Left cardiac atrium (tissue), 4 donors: ENCODE measurements at places on chromosomes 5 and 9.

DNA sequence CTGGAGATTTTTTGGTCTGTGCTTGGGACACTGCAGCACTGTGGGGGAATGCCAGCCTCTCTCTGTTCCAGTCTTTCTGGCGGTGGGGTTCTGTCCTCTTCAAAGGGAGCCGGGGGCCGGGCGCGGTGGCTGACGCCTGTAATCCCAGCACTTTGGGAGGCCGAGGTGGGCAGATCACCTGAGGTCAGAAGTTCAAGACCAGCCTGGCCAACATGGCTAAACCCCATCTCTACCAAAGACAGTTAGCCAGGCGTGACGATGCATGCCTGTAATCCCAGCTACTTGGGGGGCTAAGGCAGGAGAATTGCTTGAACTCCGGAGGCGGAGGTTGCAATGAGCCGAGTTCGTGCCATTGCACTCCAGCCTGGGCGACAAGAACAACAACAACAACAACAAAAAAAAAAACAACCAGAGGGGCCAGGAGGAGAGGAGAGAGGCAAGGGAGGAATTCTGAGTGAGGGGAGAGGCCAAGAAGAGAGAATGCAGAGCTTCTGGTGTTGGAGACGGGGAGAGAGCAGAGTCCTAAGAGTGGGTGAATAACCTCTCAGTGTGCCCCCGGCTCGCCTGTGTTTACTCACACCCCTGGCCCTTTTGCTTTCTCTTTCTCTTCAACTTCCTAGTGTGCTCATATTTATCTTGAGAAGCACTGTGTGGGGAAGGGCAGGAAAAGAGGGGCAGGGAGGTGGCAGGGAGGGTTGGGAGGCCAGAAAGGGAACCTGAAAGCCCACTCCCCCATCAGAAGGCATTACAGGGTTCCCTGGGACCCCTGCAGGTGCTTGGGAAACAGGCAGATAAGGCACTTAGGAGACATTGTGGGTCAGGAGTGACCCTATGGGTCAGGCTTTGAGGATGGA is 3.2 kb upstream of the SET start:
- DNase-seq, result no peak

- DNase-seq, result no peak
Observed at GRCh38 chr9:118832371-118832770, 536.9 kb downstream of the BRINP1 start.

- peak; percentile 49 for DNase-seq
Observed at GRCh38 chr5:71891856-71892255, 172.8 kb downstream of the CARTPT start.

DNA sequence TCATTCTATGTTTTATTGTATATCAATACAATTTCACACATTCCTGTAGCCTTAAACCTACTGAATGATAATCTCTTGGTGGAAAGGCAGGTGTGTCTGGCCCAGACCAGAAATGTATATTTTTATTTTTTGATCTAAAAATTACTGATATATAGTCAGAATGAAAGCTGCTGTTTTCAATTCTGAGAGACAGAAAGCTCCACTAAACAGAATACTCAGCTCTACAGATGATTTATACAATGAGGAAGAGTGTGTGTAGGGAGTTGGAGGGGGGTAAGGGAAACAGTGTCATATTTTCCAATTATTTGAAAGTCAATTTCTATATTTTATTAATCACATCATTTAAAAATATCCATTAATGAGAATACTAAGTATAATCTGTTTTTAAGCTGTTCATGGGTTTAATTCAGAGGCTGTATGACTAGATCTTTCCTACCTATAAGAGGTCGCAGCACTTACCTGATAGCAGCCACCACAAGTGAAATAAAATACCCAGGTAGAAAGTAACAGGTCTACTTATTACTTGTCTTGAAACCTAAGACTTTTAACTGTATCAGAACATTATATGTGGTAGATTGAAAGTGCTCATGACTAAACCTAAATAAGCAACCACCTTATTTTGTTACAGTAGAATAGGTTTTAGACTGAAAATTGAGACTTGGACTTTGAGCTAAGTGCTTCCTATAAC is 183.4 kb downstream of the TMC1 start:
- no peak for DNase-seq
